ENCODE measurements at places on chromosomes 3 and 15.

DNA sequence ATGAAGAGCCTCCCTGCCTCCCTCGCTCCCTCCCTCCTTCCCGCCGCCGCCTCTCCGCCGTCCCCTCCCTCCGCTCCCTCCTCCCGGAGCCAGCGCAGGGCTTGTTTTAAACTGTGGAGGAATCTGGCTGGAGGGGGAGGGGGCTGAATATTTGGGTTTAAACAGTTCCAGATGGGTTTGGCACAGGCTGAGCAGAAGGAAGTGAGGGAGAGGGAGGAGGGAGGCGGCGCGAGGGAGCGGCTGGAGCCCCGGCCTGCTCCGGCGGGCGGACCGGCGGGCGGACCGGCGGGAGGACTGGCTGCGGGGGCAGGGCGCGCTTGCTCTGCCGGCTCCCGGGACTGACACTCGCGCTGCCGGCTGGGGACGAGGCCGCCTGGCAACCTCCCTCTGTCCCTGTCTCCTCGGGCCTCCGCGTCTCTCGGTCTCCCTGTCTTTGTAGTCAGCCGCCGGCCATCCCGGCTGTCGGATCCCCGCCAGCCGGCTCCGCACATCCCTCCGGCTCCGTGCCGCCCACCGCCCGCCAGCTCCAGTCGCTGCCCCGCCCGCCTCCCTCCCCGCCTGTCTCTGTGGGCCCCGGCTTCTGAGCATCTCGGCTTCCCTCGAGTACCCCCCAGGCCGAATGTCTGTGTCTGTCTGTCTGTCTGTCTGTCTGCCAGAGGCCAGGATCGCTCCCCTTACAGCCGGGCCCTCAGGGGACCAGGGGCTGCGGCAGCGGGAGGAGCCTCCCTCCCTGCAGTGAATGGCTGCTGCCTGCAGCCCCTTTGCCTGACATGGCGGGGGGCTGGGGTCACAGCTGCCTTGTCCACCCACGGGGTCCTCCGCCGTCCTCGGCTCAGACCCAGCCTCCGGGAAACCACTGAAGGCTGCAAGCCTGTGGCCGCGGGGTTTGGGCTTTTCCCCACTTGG is 7.6 kb downstream of the EPHB3 start:
- no peak for DNase-seq

DNA sequence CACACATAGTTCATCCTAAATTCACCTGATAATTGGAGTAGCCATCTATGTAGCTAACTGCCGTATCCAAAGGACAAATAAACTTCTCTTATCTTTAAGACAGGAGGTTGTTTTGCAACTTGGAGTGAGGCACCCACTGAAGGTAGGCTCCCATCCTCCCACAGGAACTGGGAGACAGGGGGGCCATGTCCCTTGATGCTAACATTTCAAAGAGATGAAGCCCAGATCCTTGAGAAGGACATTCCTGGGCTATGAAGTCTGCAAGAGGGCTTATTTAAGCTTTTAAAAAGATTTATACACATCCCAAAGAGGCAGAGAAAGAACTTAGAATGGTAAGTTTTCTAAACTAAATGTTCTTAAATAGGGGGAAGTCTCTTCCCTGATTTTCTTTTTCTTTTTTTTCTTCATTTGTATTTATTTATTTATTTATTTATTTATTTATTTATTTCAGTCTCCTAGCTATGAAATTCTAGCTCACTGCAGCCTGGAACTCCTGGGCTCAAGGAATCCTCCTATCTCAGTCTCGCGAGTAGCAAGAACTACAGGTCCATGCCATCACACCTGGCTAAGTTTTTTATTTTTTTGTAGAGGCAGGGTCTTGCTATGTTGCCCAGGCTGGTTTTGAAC is 12.8 kb upstream of the MOBP start:
- no peak for DNase-seq

GRCh38 chr3:149020839-149021252 is 29.5 kb downstream of the GYG1 start:
- no peak for DNase-seq

DNA sequence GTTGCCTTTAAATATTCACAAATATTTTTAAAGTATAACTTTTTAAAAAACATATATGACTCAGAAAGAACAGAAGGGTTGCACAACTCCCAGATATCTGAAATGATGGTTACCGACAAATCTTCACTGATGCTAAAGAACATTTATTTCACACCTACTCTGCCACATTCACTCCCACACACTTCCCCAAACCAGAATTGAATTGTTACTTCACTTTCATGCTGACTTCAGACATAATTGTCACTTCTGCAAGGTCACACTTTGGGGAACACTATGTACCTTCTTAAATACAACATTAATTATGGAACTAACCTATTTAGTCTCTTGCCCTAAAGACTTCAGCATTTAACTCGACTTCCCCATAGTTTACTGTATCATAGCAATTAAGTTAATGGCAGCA is 795.1 kb downstream of the FHIT start:
- DNase-seq, result no peak

- DNase-seq, result no peak
Observed at GRCh38 chr3:195609229-195609628, 25.5 kb upstream of the APOD start.

GRCh38 chr3:24340161-24340560 is 154.5 kb downstream of the THRB start:
- no peak for DNase-seq

DNA sequence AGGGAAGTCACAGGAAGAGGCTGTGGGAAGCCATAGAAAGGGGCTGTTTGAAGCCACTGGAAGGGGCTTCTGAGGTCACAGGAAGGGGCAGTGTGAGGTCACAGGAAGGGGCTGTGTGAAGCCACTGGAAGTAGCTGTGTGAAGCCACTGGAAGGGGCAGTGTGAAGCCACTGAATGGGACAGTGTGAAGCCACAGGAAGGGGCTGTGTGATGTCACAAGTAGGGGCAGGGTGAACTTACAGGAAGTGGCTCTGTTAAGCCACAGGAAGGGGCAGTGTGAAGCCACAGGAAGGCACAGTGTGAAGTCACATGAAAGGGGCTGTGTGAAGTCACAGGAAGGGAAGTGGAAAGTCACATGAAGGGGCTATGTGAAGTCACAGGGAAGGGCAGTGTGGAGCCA is 33.1 kb downstream of the GASK1A start:
- DNase-seq, result no peak

DNA sequence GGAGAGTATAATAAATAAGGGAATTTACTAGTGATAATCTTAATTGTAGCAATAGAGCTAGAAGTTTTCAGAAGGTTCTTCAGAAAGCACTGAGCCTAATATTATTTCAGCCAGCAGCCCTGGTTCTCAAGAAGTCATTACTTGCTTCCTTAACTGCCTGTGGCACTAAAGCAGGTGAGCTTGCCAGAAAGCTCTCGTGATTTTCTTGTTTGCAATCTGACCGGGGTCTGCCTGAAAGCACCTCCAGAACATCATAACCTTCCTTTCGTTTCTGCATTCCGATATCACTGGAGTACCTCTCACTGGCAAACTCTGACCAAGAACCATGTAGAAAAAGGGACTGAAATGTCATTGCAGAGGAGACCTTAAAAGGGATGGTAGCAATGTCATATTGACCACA is 510.3 kb downstream of the ZIC1 start:
- no peak for DNase-seq

GRCh38 chr3:184874709-184875644 is 63.0 kb downstream of the VPS8 start:
- DNase-seq, result no peak

- DNase-seq, result no peak
Observed at GRCh38 chr3:41424543-41425300, 225.4 kb downstream of the CTNNB1 start.

DNA sequence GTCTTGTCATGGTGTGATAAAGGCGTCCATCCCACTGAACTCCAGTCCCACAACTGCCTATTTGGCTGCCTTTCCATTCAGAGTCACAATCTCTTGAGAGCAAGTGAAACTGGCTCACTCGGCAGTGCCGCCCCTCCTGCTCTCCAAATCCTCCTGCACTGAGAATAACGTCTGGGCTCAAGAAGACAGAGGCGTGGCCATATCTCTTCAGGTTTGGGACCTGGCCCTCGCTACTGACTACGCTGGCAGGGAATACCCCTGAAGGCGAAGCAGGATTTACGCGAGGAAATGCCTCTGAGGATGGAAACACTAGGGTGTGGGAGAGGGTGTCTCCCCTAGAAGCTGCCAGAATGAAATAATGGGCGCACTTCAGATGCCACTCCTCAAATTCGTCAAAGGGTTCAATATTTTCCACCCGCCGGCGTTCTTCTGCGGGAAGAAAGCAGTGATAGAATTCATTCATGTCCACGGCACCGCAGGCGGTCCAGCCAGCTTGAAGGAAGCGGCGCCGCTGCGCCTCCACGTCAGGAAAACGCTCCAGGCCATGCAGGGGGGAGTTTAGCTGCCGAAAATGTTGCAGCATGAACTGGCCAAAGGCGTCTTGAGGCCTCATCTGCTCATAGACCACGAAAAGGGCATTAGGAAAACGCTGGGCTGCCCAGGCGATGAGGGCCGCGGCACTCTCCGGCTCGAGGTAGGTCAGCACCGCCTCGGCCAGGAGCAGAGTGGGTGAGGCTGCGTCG is 985 bp downstream of the LCMT2 start:
- DNase-seq, result no peak

DNA sequence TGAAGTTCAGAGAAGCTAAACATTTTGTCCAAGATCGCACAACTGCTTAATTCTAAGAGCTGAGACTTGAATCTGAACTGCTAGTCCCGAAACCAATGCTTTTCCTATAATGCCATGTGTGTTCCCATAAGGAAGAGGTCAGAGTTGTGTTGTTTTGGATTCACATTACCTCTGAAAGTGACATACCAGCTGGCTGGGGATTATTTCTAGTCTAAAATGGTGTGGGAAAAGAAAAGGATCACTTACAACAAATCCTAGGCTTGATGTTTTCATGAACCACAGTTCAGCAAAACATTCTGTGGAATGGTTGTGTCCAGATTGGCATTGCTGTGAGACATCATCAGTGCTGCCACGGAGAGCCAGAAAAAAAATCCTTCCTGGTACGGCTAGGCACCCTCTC is 35.0 kb upstream of the LRRC3B start:
- DNase-seq, result no peak

DNA sequence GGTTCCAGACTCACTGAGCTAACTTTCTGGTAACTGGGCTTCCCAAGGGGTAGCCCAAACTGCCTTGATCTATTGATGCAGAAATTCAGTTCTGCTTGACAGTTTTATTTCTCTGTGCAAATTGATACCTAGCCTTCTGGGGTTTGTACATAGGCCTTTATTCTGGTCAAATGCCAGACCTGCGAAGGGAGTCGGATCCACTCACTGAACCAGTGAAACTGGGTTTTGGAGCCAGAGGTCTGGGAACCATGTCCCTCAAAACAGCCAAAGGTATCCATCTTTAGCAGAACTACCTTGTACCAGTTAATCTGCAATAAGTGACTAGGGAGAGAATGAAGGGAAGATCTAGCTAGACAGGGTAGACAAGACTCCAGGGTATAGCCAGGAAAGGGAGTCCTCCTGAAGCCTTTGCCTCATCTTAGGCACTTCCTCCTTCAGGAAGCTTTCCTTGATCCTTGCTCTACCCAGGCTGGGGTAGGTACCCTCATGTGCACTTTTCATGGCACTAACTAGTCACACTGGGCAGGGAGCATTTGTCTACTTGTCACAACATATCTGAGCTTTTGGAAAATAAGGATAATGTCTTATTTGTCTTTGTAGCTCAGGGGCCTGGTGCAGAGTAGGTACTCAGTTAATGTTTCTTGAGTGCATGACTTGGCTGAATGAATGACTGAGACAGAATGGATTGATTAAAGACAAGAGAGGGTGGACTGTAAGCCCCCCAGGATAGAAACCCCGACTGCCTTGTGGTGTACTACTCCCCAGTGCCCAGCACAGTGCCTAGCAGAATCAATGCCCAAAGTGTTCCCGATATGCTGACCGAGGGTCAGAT is 1.4 kb upstream of the SNX33 start:
- no peak for DNase-seq

GRCh38 chr3:184140436-184140835 is 5.3 kb downstream of the EIF2B5 start:
- DNase-seq, result no peak

DNA sequence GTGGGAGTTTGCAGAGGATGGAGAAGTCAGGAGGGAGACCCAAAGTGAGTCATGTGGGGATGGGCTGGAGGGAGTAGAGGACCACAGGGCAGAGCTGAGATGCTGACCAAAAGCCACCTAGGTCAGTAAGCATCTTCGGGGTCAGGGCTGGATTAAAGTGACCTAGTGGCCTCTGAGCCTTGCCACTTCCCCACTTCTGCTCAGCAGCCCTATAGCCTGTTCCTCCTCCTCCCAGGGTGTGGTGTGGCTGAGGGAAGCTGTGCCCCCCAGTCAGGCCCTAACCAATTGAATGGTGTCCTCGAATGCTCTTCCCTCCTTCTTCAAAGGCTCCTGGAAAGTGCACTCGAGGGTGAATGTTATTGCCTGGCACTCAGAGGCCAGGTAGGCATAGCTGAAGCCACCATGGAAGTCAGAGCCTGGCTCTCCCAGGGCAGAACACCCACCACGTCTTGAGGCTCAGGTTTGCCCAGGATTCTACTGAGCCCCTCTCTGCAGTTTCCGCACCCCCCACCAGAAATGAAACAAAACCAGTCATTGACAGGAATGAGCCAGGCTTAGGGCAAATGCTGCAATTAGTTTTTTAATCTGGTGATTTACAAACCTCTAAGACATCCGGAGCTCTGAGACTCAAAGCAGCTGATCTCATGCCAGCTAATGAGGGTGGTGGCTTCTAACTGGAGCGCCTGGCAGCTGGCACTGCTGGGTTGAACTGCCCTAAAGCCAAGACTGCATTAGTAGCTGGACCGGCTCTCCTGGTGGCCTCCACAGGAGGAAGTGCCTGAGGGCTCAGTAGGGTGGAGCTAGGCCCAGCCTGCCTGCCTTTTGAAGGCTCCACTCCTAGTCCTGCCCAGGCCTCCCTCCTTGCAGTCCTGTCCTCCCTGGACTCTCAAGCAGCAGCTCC is 26.0 kb upstream of the VIPR1 start:
- no peak for DNase-seq

DNA sequence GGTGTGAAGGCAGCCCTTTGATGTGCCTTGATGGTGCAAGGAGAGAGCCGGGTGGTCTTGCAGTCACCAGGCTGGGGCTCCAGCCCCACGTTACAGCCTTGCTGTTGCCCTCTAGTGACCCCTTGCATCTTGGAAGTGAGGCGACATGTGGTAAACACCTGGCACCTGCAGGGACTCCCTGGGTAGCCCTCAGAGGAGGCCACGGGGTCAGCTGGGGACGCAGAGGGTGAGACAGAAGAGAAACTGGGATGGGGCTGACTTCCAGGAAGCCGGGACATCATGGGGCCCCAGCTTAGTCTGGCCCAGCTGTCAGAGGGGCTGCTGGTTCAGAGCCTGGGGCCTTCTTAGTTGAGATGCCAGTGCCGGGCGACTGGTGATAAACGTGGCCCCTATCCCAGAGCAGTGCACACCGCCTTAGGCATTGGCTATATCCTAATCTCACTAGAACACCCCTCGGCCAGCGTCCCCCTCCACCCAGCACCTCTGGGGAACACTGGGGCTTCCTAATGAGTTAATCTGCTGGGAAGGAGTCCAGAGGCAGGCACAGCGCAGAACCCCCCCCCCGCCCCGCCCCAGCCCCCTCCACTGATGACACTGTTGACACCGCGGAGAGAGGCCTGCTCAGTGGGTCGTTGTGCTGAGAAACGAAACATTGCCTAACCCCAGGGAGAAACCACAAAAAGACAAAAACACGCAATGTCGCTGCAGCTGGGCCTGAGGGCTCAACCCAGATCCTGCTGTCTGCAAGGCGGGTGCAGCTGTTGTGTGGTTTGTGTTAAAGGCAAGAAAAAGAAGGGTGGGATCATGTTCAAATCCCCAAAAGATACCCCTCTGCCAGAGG is 60.5 kb upstream of the KLF13 start:
- no peak for DNase-seq

- DNase-seq, result no peak
Observed at GRCh38 chr3:117547956-117548550, 838.5 kb downstream of the TUSC7 start.

- DNase-seq, result no peak
Observed at GRCh38 chr15:83570756-83571155, 83.2 kb upstream of the ADAMTSL3 start.

Measured in cortex of kidney (tissue), 1 donor.